ENCODE measurements at places on chromosomes 13 and 19.

DNA sequence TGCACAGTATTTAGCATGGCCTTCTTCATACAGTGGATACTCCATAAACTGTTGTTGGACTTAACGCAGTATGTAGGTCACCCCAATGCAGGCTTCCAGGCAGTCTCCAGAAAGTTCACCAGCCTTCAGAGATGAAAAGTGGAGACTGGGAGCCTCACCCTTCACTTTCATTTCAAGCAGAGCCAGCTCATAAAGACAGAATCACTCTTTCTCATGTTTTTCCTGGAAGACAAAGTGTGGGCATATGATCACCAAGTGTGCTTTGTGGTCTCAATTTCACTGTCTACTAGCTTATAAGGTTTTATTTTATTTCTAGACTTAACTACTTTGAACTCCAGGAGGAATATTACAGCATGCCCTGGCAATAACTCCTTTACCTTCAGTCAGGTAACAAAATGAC is 26.3 kb upstream of the TNFSF11 start:
- no peak for DNase-seq

GRCh38 chr13:102028206-102028605 is 373.6 kb downstream of the FGF14 start:
- DNase-seq = no peak

GRCh38 chr13:110126391-110126961 is 180.5 kb downstream of the COL4A1 start:
- peak; percentile 85 for DNase-seq

DNA sequence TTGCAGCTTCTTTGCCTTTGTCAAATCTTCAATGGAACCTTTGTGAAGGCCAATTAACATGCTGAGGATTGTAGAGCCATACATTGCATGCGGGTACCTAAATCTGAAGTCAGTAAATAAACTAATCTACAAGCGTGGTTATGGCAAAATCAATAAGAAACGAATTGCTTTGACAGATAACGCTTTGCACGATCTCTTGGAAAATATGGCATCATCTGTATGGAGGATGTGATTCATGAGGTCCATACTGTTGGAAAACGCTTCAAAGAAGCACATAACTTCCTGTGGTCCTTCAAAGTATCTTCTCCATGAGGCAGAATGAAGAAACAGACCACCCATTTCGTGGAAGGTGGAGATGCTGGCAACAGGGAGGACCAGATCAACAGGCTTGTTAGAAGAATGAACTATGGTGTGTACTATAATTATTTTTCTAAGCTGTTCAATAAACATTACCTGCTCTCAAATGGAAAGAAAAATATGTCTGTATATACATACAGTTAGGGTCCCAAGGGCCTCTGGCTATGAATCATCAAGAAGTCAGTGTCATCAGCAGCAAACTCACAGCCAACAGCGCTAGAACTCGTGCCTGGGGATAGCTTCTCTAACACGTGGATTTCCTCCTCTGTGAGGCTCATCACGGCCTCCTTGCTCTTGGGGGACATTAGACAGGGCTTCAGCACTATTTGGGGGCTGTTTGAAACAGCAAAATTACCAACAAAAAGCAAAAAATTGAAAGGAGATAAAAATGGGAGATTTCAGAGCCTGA is 2.9 kb upstream of the CD70 start:
- no peak for DNase-seq

- no peak for DNase-seq
These were observed 51.3 kb downstream of the COL4A2 start for GRCh38 chr13:110358381-110358780.

All from mesendoderm (in vitro differentiated cells).